Renal cortex interstitium (tissue), 15 donors: ENCODE measurements at places on chromosomes 13 and 19.

DNA sequence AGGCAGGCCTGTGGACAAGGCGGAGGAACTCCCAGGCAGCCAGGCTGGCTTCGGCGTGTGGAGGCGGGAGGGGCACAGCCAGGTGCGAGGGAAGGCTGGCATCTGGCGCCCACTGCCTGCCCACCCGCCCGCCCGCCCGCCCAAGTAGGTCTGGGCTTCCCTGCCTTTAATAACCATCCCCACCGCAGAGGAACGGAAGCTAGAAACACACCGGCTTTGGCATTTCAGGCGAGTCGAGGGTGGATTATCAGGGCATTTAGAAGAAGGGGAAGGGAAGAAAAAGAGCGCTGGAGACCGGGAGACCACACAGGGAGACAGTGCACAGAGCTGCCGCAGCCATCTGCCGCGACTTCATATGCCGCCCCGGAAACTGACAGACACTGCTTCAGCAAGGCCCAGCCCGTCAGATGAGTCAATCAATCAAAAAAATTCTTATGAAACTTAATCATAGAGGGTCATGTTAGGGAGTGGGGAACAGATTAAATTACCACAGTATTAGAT lies 199.7 kb downstream of the TSHZ3 start:
- no peak for DNase-seq

DNA sequence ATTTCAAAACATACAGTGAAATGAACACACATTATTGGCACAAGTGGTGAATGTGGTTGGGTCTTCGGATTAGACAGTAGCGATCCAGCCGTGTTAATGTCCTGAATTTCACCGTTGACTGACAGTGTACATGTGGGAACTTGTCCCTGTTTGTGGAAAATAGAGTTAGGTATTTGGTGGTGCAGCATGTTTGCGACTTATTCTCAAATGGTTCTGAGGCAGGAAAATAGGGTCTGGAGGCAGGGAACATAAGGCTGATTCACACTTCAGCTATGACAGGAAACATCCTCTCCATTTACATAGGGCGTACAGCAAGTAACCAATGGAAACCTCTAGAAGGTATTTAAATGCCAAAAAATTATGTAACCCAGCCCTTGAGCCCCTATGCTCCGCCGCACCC lies 4.2 kb downstream of the LGALS7B start:
- no peak for DNase-seq

DNA sequence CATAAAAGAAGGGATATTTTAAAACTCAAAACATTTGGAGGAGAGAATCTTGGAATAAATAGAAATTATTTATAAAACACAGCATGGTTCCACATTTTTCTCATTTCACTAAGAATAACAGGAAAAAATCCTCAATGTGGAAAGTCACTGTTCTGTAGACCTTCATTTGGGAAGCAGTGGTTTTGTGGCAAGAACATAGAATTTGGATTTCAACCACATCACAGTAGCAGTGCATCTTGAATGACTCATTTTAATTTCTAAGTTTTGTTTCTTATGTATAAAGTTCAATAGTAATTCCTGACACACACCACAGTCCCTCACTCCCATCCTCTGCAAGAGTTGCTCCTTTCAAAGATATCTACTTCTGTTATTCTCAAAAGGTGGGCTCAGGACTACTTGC lies 264.0 kb downstream of the ENOX1 start:
- no peak for DNase-seq

GRCh38 chr19:2306281-2306806 lies 1.6 kb downstream of the LINGO3 start:
- DNase-seq: no peak

GRCh38 chr13:63636316-63636993 lies 2220.8 kb upstream of the PCDH20 start:
- DNase-seq: no peak

DNA sequence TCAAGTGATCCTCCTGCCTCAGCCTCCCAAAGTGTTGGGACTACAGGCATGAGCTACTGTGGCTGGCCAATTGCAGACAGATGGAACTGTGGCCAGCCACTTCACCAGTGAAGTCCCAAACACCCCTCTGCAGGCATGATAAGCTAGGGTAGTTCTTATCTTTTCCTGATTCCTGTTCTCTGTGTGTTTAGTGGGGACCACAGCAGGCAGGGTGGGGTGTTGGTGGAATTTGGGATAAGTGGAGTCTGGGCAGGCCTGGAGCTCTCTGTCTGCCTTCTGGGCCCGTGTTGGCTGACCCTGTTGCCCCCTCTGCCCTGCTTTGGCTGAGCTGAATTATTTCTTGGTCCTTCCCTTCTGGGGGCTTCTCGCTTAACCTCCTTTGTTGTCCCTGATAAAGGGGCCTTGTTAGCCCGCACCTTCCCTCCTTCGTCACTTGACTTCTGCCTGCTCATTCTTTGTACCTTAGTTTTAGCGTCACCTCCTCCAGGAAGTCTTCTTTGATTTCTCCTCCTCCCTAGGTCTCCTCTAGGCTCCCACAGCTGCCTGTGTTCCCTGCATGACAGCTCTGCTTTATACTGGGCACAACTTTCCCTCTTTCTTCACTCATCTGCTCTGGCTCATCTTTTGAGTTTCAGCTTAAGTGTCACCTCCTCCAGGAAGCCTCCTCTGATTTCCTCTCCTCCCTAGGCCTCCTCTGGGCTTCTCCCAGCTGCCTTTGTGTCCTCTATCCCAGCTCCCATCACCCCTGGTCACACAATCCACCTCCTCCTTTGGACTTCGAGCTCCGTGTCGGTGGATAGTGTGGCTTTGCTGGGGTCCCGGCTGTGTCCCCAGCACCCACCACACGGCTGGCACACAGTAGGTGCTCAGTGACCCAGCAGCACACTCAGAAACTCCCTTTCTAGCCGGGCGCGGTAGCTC lies 1.7 kb upstream of the NCLN start:
- no peak for DNase-seq

GRCh38 chr13:29319451-29319850 lies 276.0 kb downstream of the SLC7A1 start:
- DNase-seq: no peak

DNA sequence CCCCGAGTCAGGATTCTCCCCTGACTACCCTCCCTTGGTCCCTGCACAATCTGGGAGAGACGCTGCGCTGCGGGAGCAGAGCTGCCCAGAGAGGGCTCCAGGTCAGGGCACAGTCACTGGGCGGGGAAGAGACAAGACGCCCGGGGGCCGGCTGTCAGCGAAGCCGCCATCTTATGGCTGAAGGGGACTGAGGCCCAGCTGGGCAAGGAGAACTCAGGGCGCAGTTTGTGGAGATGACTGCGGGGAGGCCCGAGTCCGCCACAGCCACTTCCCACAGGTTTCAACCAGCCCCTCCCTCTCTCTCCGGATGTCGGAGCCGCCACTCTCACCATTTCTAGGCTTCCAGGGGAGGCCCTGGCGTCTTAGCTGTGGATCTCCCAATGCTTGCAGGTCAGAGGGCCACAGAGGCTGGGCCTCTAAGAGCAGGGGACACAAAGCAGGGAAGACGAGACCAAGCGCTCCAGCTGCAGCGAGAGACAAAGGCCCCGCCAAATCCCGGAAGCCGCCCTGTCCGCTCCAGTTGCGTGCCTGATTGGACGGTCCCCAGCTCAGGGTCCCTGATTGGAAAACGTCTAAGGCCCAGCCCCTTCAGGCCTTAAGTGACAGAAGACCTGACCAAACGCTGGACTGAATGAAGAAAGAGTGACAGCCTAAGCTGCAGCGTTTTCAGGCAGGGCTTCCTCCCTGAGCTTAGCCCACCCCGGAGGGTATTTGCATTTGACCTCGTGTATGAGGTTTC lies at the start of gene ZNF724:
ZNF724 (minus strand) TSS at position 484 of the 739 bp plus-strand sequence; CDS start at position 332, 152 bp downstream.
- DNase-seq: peak; percentile 85

- no peak for DNase-seq
These were observed 44.6 kb upstream of the GPR183 start for GRCh38 chr13:99351772-99352171.

- no peak for DNase-seq
These were observed 93.4 kb downstream of the ABCC4 start for GRCh38 chr13:95207769-95208366.

DNA sequence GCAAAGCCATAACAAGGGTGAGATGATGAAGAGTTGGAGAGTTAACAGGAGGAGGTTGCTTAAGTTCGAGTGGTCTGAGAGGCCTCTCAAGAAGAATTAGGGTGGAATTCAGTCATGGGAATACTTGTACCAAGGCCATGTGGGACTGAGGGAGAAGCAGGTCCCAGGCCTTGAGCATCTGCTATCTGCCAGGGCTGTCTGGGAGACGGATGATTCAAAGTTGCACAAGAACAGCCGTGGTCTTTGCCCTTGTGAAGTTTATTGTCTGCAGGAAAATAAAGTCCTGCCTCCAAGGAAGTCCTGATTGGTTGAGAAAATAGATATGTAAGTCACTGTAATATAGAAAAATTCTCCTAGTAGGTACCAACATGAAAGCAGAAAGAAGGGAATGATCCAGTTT lies 178.8 kb upstream of the RFC3 start:
- no peak for DNase-seq

GRCh38 chr19:46624958-46625661 lies at the start of gene PTGIR:
PTGIR (minus strand) TSS chr19:46625089; CDS start chr19:46624225, 864 bp downstream.
- peak; percentile 53 for DNase-seq

- no peak for DNase-seq
These were observed 352.6 kb downstream of the TBC1D4 start for GRCh38 chr13:75129331-75129730.

DNA sequence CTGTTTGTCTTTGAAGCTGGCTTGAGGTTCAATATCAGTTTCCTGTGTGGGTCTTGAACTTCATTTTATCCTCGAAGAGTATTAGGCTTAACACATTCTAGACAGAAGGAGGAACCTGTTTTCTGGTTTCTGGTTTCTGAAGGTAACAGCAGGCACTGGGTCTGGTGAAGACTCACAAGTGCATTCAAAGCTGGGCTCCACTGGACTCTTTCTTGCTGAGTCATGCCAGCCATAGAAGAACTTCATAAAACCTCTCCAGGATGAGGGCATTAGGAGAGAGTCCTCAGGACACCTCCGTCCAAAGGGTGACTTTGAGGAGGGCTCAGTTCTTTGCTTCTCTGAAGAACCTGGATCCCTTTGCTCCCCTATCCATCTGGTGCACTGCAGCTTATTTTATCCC lies 668.6 kb upstream of the SLC10A2 start:
- DNase-seq: no peak

DNA sequence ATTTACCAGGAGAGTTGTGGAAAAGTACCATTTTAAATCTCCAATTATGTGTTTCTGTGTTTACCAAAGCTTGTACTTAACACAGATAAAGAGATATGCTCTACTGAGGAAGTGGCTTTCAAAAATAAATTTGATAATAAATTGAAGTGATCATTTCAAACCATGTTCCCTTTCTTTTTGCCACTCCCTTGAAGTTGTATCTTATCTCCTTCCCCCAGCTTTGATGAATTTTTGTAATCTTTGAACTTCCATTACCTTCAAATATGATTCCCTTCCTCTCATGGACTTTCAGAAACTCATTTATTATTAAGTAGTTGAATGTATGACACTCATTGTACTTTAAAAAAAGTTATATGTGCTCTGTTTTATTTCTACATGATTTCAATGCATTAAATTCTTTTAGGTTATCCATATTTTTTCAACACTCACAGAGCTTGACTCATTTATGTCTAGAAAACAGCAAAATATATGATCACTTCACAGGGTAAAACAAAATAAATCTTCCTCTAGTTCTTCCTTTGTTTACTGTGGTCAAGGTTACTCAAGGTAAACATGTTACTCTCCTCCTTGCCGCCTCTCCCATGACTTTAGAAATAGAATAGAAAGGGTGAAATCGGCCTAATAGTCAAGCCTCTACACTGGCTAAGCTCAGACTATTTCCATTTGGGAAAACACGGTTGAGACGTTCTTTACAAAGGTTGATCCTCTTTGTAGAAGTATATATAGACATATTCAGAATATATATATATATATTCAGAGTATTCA lies 251.2 kb upstream of the SPRY2 start:
- no peak for DNase-seq

GRCh38 chr13:72561791-72562190 lies 165.6 kb downstream of the MZT1 start:
- no peak for DNase-seq

GRCh38 chr13:21240586-21240985 lies 64.1 kb downstream of the MRPL57 start:
- no peak for DNase-seq

- DNase-seq: no peak
These were observed 188.8 kb upstream of the SPRY2 start for GRCh38 chr13:80529734-80530133.

DNA sequence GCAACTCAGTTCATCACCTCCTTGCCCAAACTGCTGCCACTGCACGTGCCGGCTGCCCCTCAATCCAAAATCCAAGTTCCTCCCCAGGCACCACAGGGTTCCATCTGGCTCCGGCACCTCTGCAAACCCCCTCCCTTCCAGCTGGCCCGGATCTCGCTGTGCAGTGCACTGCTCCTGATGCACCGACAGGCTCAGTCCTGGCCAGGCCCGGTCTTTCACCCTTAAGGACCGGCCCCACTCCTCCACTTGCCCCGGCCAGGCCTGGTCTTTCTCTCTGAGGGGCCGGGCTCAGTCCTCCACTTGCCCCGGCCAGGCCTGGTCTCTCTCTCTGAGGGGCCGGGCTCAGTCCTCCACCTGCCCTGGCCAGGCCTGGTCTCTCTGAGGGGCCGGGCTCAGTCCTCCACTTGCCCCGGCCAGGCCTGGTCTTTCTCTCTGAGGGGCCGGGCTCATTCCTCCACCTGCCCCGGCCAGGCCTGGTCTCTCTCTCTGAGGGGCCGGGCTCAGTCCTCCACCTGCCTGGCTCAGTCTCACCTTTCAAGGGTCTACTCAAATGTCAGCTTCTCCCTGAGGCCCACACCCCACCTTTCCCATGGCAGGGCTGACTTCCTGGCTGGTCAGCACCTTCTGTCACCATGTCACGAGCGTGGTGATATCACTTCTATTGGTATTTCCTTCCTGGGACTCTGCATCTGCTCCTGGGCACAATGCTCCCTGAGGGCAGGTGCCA lies 6.9 kb downstream of the ZNF787 start:
- DNase-seq: no peak

GRCh38 chr13:51193387-51193786 lies 28.8 kb upstream of the FAM124A start:
- DNase-seq: no peak

DNA sequence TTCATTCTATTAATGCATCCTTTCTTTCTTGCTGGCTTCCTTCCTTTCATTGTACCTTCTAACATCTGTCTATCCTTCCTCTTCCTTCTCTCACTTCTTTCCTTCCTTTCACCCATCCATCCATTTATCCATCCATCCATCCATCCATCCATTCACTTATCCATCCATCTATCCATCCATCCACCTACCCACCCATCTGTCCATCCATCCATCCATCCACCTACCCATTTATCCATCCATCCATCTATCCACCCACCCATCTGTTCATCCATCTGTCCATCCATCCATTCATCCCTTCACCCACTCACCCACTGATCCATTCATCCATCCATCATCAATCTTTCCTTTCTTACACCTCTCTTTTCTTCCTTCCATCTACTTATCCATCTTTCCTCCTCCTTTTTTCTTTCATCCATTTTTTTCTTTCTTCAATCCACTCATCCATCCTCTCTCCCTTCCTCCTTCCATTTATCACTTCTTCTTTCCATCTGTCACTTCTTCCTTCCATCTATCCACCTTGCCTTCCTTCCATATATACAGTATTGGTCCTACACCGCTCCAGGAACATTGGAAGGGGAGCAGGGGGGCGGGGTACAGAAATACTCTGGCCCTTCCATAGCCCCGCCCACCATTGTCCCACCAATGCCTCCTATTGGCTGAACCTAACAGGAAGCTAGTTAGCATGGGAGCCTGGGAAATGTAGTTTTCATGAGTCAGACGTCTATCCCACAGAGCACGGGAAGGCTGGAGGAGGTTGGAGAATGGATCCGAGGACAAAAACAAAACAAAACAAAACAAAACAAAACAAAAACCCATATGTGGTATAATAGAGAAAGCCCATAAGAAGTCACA lies 45.9 kb downstream of the MBD3L1 start:
- no peak for DNase-seq
